Right renal pelvis (tissue), 4 donors: ENCODE measurements at places on chromosomes 1 and 21. TPM values are rescaled to one million over a fixed set of nuclear protein-coding genes. Genes with fewer than 3 reads are reported as not detected.

NBPF20 gene
- 2.4 TPM for polyA plus RNA-seq

ANXA9 gene
- 12.6 TPM for polyA plus RNA-seq

CFHR3 gene
- 1.2 TPM for polyA plus RNA-seq

- no peak for DNase-seq
These were observed 45.8 kb downstream of the TTC39A start for GRCh38 chr1:51284487-51284954.

GRCh38 chr1:51629918-51630317 lies 13.0 kb downstream of the OSBPL9 start:
- no peak for DNase-seq

ITGB2 gene
- 10.3 TPM for polyA plus RNA-seq

GRCh38 chr1:158329733-158330132 lies 1.6 kb downstream of the CD1B start:
- DNase-seq: no peak

DNA sequence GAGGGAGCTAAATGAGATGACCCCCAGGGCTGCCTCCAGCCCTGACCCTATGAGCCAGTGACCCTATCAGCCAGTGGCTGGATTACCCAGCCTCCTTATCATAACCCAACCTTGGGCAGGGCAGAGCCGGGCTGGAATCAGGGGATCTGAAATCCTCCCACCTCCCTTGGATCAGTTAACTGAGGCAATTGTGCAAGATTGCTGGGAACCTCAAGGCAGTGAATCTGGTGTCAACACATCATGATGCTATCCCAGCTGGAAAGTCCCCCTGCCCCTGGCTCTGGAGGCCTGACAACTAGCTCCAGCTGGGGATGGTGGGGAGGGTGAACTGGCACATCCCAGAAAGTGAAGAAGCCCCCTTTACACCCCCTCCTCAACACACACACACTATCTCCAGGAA lies 6.4 kb upstream of the TSPAN1 start:
- DNase-seq: no peak

DNA sequence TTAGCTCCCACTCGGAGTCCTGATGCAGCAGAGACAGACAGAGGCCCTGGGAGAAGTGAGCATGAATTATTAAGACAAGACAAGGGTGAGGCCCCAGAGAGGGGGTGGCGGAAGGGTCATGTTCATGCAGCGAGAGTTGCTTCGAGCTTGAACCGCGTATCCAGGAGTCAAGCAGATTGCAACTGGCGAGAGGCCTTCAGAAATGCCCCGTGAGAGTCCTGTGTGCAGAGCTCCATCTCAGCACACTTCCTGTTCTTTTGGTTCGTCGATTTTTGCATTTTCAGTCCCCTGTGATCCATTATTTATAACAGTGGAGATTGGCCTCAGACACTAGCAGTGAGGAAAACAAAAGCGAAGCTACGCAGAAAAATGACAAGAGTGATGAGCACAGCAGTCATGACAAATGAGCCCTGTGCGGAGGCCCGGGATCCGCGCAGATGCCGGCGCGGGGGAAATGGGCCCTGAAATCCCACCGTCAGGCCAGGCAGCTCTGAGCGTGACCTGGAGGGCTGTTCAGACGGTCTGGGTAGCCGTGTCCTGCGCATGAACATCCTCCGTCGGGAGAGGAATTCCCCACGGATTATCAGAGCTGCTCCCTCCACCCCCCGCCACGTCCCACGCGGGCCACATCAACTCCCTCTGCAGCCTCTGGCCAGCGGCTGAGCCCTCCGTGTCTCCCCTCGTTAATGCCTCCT lies 15.0 kb downstream of the PDE9A start:
- DNase-seq: no peak

DNA sequence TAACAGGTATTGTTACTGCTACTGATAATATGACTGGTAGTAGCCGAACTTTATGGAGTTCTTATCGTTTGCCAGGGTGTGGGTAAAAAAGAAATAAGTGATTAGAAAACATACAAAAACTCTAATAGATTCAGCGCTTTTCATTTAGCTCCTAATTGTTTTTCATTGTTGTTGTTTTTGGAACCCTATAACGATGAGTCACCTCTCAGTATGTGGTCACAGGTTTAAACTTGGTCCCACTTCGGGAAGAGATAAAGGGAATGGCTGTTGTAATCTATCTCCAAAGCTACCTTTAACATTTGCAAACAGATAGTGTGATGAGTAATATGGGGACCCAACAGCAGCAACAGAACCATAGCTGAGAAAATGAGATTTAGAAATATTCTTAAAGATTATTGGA lies 62.7 kb upstream of the BCL10 start:
- no peak for DNase-seq

- DNase-seq: no peak
These were observed 39.1 kb upstream of the TRAPPC10 start for GRCh38 chr21:43972850-43973633.

GRCh38 chr1:27179379-27179778 lies 24.5 kb upstream of the SLC9A1 start:
- DNase-seq: no peak

DNA sequence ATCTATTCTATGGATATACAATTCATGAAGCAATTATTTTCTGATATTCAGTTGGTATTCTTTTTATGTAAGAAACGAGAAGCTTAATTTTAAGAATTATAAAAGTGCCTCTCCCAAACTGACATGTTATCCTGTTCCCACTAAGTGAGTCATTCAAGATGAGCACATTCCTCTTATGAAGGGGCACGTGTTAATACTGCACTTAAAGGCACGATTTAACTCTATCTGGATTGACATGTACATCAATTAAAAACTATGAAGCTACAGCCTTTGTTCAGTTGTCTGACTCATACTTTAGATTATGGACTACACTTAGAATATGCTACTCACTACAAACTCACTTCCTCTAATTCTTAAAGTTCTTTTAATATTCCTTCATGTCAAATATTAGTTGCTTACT lies 111.6 kb downstream of the CYYR1 start:
- DNase-seq: no peak

- no peak for DNase-seq
These were observed 237.1 kb downstream of the VAV3 start for GRCh38 chr1:107727866-107728265.

LRRIQ3 gene
- polyA plus RNA-seq: 5.1 TPM

- no peak for DNase-seq
These were observed 11.3 kb upstream of the ADGRB2 start for GRCh38 chr1:31775210-31775999.

S100A8 gene
- 15.2 TPM for polyA plus RNA-seq

DNA sequence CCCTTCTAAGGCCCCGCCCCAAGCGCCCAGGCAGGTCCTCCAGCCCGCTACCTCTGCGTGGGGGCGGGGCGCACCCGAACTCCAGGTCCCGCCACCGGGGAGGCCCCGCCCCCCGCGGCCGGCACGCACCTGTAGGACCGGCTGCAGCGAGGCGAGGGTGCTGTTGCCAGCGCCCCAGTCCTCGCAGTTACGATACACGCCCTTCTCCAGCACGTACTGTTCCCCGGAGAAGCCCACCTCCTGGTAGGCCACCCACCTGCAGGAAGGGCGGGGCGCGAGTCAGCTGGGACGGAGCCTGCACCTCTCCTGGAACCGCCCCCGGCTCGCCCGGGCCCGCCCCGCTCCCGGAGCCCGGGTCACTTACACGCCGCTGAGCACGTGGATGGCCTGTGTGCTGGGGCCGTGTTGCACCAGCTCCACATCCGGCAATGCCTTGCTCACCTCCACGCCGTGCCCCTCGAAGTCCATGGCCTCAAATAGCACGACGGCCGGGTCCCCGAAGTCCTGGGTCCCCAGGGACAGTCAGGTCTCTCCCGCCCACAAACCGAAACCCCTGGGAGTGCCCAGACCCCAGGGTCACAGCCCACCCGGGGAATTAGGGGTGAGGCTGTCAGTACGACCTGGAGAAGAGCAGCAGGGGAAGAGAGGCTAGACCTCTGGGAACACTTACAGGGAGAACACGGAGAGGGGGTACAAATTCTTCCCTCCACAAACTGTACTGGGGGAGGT lies 17.3 kb downstream of the CRYBG2 start:
- DNase-seq: no peak

DNA sequence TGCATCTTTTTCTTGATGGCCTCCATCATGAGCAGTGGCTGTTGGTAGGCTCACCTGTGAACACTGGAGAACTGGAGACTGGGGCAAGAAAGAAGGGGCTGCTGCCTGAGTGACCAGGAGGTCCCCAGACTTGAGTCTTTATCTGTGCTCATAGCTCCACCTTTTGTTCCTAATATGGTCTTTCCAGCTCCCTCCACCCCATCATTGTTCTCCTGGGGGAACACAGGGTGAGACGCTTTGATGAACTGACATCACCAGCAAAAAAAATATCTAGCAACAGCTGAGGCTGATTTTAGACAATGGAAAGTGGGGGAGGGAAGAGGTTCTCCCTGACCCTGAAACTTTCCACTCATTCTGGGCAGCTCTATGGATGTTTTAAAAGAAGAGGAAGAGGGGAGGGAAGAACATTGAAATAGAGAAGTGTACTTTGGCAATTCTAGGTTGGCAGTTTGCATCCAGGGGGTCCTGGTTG lies at the start of gene TPM3:
Gene TPM3, minus strand, starts transcription at position 111 of the 472 bp plus-strand sequence. Its CDS starts 82 bp downstream, at position 29.
- DNase-seq: no peak

DNA sequence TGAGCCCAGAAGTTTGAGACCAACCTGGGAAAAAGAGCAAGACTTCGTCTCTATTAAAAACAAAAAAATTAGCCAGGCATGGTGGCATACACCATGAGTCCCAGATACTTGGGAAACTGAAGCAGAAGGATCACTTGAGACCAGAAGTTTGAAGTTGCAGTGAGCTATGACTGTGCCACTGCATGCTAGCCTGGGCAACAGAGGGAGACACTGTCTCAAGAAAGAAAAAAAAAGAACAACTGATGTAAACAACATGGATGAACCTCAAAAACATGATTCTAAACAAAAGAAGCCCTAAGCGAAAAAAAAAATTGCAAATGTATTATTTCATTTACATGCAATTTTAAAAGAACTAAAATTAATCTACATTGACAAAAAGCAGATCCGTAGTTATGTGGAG lies 9.0 kb downstream of the LRRC40 start:
- no peak for DNase-seq

- no peak for DNase-seq
These were observed 331.6 kb downstream of the SRGAP2C start for GRCh38 chr1:121516234-121516967.

TMEM125 gene
- 16.6 TPM for polyA plus RNA-seq

- no peak for DNase-seq
These were observed 12.9 kb downstream of the NRIP1 start for GRCh38 chr21:15051644-15052458.

DUSP10 gene
- 4.1 TPM for polyA plus RNA-seq

DNA sequence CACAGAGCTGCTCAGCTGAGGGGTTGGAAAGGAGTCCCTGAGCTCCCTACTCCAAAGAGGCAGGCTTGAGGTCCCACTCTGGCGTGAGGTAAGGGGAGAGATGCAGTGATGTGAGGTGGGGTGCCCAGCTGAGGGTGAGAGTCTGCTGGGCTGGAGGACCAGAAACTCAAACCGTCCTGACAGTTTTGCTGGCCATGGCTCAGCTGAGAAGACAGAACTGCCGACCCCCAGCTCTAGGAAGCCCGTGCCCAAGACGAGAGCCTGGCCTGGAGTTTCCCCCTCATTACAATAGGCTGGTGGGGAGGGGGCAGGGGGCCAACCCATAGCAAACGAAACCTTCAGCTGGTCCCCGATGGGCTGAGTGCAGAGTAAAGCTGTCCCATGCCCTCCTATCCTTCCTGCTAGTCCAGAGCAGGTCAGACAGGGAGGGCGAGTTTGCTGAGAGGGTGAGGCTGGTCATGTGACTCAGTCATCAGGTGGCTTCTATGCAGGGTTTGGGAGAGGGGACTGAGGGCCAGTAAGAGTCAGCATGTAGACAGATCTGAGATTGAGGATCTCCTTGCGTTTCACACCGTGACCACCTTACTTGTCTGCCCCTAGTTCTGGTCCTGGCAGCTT lies 129.3 kb downstream of the PRDM2 start:
- DNase-seq: no peak

KCNK2 gene
- polyA plus RNA-seq: 2.6 TPM

DNA sequence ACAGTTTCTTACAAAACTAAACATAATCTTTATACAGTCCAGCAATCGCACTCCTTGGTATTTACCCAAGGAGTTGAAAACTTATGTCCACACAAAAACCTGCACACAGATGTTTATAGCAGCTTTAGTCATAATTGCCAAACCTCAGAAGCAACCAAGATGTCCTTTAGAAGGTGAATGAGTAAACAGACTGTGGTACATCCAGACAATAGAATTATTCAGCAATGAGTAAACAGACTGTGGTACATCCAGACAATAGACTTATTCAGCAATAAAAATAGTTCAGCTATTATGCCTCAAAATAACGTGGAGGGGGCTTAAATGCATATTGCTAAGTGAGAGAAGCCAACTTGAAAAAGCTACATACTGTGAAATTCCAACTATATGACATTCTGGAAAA lies 87.0 kb upstream of the GALNT2 start:
- DNase-seq: no peak

AHCYL1 gene
- polyA plus RNA-seq: 126 TPM

- no peak for DNase-seq
These were observed 3.4 kb upstream of the TEX35 start for GRCh38 chr1:178509414-178510007.

GRCh38 chr1:201447903-201448871 lies 20.8 kb downstream of the PHLDA3 start:
- no peak for DNase-seq

- DNase-seq: no peak
These were observed 6.8 kb downstream of the SSU72 start for GRCh38 chr1:1567891-1568291.

GRCh38 chr1:16073490-16074119 lies at the start of gene FAM131C:
TSS of gene FAM131C (minus strand) at chr1:16073651. CDS start at chr1:16073442, 209 bp downstream.
- DNase-seq: no peak

GRCh38 chr1:208413006-208413405 lies 168.8 kb upstream of the PLXNA2 start:
- no peak for DNase-seq

- DNase-seq: no peak
These were observed 1.0 kb upstream of the EPS15 start for GRCh38 chr1:51519865-51520699.

GRCh38 chr1:211420389-211420788 lies 71.6 kb downstream of the RD3 start:
- DNase-seq: no peak

DNA sequence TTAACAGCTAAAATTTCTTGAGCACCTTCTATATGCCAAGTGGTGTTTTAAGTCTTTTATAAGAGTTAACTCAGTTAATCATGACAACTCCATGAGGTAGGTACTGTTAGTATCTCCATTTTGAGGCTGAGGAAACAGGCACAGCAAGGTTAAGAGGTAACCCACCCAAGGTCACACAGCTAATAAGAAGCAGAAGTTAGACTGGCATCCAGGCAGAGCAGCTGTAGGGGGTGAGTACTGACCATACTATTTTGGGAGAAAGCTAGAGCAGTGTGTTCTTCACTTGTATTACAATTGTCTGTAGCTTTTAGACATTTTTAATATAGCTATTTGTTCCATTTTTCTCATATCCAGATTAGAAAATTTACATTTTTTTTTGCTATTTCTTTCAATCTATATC lies 4.8 kb downstream of the ATP6V1G3 start:
- DNase-seq: no peak

DNA sequence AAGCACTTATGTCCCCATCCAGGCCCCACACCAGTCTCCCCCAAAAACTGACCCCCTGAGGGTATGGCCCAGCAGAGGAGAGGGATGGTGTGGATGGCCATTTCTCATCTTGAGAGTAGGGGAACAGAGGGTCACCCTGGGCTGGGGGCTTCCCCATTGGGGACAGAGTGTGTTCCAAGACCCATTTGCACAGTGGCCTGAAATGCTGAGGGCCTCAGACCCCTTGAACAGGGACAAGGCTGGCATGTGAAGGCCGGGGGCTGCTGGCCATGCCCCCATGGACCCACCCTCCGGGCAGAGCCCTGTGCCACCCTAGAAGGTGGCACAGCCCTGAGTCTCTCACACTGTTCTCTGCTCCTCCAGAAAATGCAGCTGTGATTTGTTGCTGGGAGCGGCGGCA lies 8.0 kb downstream of the CTRC start:
- no peak for DNase-seq
